ENCODE measurements at places on chromosomes 4 and X.

GRCh38 chr4:56703378-56703777, 22.3 kb upstream of the HOPX start:
- no peak for DNase-seq

DNA sequence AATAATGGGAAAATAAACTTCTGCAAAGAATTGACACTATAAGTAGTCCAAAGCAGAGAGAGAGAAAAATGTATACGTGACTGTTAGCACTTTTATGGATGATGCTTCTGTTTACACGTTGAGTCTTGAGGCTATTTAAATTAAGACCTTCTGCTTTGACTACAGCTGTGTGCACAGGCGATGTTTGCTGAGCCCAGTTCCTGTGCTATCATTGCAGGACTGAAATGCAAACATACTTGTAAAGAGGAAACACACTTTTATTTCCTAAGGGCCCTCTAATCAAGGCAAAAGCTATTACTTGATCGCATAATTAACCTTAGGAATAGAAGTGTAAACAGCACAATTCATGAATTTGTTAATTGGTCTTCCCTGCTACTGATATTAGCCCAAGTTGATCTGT, 226.9 kb downstream of the FBXW7 start:
- DNase-seq: peak; percentile 15

GRCh38 chr4:30264465-30264864, 455.7 kb upstream of the PCDH7 start:
- no peak for DNase-seq

GRCh38 chr4:12852338-12853307, 631.5 kb downstream of the RAB28 start:
- DNase-seq: peak; percentile 62

- DNase-seq: no peak
These were observed 101.8 kb upstream of the VCX2 start for GRCh38 chrX:8272821-8273220.

DNA sequence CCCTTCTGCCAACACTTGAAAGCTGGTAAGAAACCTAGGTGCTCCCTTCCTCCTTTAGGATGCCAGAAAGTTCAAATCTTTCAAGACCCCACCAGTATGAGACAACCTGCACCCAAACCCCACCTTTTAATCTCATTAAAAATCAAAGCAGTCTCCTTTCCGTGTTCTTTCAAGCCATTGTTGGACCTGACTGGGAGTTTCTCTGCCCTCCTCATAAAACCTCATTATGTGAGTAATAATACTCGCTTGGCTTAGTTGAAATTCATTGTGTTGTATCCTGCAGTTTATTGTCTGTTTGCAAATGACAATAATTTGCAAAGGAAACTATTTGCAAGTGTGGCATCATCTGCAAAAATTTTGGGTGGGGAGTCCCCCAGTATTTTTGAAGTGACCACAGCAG, 133.2 kb upstream of the VEGFC start:
- DNase-seq: no peak

DNA sequence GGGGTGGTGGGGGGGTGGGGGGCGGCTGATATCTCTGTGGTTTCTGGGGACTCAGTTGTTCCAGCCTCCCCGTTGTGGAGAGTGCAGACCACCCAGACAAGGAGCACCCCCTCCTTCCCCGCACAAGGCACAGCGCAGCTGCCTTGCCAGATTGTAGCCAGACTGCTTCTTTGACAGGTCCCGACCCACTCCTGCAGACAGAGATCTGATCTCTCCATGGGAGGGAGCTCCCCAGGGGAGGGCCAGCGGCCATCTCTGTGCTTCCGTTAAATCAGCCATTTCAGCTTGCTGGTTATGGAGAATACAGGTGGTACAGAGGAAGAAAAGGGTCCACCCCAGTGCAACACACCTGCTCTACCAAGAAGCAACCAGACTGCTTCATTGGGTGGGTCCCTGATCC, 80.8 kb downstream of the FGF16 start:
- DNase-seq: no peak

- DNase-seq: peak; percentile 90
These were observed 288.4 kb downstream of the BCOR start for GRCh38 chrX:39809331-39809730.

DNA sequence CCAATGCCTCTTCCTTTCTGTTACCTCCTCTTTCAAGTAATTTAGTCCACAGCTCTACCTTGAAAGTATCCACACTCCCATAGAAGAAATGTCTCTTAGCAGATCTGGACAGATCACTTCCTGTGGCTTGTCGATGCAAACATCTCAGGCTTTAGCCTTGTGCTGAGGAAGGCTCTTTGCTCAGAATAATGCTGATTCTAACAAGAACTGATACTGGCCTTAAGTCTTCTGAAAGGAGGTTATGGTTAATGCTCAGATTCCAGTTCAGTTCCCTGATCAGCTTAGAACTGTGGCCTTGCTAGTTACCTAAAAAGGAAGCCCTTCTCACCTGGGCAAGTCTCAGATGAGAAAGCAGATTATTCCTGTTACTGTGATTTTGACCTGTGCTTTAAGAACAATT, 230.1 kb upstream of the FAT4 start:
- DNase-seq: no peak

- no peak for DNase-seq
These were observed 7.8 kb upstream of the GLOD5 start for GRCh38 chrX:48753708-48754228.

DNA sequence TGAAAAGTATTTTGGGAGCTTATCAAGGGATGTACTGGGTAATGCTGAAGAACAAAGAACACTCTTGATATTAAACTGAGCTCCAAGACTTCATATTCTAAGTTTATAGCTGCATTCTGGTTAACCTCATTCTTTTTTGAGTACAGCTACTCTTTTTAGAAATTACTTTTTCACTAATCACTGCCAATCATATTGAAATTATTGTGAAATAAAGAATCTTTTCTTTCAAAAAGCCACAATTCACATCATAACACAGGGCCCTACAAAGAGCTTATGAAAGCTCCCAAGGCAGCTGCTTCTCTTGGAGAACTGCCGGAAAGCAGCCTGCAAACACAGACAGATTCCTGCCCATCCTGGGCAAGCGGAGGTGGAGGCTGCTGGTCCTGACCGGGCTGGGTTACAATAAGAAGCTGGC, 121.4 kb downstream of the RNF150 start:
- DNase-seq: peak; percentile 26

GRCh38 chr4:88613417-88613875, 21.2 kb downstream of the HERC3 start:
- DNase-seq: no peak

GRCh38 chr4:86055898-86056297, 304.0 kb downstream of the MAPK10 start:
- peak; percentile 39 for DNase-seq

GRCh38 chr4:71188156-71188640, 150.6 kb upstream of the SLC4A4 start:
- DNase-seq: no peak

DNA sequence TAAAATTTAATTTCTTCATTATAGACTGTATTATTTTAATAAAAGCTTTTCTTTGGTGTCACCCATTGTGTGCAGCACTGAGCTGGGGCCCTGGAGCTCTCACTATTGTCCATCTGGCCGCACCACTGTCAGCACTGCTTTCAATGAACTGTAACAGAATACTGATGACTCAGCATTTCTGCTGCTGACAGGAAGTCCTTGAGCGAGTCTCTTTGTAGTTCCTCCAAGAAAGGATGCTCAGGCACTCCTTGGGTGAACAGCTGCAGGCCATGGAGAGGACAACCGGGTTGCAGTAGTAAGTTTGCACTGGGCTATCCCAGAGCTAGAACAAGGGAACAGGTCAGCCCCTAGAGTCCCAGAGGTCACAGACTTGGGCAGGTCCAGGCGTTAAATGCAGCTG, 81.6 kb downstream of the SORBS2 start:
- peak; percentile 74 for DNase-seq

DNA sequence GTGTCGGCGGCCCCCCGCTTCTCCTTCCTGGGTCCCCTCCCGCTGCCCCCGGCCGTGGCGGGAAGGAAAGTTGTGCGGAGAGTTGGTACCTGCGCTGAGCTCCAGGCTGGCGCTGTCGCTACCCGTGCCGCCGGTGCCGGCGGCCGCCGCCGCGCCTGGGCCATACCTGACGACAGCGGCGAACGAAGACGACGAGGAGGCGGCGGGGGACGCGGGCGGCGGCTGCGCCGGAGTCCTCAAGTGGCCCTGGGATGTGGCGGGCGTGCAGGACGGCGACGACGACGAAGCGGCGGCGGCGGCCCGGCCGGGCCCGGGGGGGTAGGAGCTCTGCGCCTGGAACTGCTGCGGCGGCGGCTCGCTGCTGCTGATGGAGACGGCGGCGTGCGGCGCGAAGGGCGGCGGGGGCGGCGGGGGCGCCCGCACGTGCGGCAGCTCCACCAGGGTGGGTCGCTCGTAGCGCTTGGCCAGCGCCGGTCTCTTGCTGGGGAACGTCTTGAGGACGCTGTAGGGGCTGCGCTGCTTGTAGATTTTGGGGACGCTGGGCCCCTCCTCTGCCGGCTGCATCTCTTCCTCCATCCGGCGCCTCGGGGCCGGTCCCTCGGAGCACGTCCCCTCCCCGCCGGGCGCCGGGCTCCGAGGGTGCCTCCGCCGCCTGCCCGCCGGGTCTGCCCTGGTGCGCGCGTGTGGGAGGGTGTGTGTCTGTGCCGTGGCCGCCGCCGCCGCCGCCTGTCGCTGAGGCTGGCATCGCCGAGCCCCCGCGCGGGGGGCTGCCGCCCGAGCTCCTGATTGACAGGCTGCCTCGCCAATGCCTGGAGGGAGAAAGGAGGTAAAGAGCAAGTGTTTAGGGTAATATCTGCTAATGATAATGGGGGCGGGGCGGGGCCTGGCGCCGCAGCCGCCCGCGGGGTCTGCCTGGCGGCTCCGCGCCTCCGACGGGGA, 618 bp downstream of the BEND4 start:
- no peak for DNase-seq
